ENCODE measurements at places on chromosomes 2 and 18.
A peak's percentile ranks its signal among the peaks of the same experiment; 100 is the strongest.

DNA sequence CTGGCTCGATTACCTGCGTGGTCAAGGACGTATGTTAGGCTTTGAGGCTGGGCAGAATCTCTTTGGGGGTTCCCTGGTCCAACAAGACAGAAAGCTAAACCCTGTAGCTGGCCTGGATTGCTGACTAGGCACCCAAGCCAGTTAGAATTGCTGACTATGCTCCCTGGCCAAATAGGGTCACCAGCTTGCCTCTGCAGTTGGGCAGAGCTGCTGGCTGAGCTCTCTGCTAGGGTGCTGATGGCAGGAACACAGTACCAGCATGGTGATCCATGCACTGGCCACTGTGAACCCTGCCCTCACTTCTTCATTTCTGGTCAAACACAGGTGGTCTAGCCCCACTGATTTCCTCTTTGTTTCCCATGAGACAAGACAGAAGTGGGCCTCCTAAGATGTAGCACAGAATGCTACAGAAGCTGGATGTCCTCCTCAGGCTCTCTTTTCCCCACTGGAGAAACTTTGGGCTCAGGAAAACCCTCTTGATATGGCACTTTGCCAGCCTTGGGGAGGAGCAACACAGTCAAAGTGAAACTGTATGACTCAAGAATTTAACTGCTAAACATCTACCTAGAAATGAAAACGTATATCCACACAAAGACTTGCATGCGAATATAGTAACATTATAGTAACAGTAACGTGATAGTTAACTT lies 20.8 kb downstream of the SP140L start:
- no peak for DNase-seq

- DNase-seq: no peak
Observed at GRCh38 chr2:239220981-239221396, 179.8 kb downstream of the HDAC4 start.

DNA sequence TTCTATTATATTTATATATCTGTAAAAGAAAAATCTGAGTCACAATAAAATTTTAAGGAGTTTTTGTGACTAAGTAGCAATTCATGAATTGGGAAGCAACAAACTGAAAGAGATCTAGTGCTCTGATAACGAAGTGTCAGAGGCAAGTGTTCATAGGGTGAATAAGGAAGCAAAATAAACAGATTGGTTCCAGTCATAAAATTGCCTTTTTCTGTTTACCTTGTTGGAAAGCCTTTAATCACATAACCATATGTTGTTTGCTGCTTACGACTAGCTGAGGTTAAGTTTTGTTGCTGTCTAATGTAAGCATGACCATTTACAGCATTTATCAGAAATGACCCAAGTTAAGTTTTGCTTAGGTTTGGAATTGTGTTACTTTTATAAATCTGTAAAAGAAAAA lies 358.9 kb downstream of the ARL6IP6 start:
- DNase-seq: no peak

- peak; percentile 3 for DNase-seq
Observed at GRCh38 chr2:143026411-143027054, 102.7 kb upstream of the ARHGAP15 start.

- DNase-seq: peak; percentile 54
Observed at GRCh38 chr18:27057519-27058234, 127.4 kb downstream of the CHST9 start.

- DNase-seq: no peak
Observed at GRCh38 chr2:151972241-151973012, 126.4 kb downstream of the CACNB4 start.

DNA sequence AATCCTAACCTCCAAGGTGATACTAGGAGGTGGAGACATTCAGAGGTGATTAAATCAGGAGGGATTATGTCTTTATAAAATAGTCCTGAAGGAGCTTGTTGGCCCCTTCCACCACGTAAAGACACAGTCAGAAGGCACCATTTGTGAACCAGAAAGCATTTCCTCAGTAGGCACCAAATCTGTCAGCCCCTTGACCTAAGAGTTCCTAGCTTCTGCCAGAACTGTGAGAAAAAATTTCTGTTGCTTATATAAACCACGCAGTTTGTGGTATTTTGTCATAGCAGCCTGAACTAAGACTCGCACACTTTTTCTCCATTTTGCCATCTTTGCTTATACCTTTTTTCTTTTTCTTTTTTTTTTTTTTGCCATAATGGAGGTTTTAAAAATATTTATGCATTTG lies 18.6 kb upstream of the NARS1 start:
- DNase-seq: no peak

GRCh38 chr2:16134436-16135165 lies 194.3 kb downstream of the MYCN start:
- DNase-seq: no peak

DNA sequence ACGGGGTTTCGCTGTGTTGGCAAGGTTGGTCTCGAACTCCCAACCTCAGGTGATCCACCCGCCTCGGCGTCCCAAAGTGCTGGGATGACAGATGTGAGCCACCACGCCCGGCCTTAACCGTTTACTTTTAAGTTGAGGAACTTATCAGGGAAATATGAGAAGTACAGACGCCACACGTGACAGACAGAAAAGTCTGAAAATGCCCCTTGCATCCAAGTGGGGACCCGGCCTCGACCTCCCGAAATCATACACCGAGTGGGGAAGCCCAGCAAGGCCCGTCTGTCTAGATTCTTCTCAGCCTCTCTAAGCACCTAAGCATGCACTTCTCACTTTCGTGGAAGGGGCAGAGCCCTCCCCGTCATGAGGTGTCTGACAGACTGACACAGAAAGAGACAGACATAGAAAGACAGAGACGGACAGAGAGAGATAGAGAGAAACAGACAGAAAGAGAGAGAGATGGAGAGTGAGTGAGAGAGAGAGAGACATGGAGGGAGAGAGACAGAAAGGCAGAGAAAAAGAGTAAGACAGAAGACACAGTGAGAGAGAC lies 107.3 kb upstream of the ANKRD30BL start:
- no peak for DNase-seq

- DNase-seq: no peak
Observed at GRCh38 chr2:38572167-38572566, 30.6 kb downstream of the HNRNPLL start.

GRCh38 chr18:1057367-1057766 lies 152.7 kb downstream of the ADCYAP1 start:
- no peak for DNase-seq

- no peak for DNase-seq
Observed at GRCh38 chr2:48849770-48850169, 94.2 kb upstream of the LHCGR start.

DNA sequence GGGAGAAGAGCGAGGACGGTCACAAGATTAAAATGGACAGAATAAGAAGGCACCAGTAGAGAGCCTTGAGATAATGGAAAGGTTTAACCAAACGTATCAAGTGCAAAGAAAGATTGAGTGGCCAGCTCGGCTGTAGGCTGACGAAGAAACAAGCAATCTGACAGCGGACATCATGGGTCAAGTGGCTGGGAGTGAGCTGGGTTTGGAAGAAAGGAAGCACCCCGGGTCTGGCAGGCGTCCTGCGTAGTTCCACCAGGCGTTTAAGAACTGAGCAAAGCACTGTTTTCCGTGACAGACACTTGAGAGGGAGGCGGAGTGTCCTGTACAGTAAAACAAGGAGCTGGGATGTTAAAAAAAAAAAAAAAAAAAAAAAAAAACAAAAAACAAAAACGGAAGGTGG lies 27.1 kb downstream of the DAPL1 start:
- DNase-seq: no peak

- no peak for DNase-seq
Observed at GRCh38 chr2:239158641-239159475, 242.0 kb downstream of the HDAC4 start.

- DNase-seq: no peak
Observed at GRCh38 chr2:106724301-106724794, 161.6 kb downstream of the ST6GAL2 start.

GRCh38 chr2:184339966-184340365 lies 258.4 kb upstream of the ZNF804A start:
- no peak for DNase-seq

GRCh38 chr2:240233885-240234502 lies 93.5 kb upstream of the OTOS start:
- no peak for DNase-seq

- DNase-seq: no peak
Observed at GRCh38 chr2:104213758-104214157, 640.2 kb upstream of the POU3F3 start.

- no peak for DNase-seq
Observed at GRCh38 chr2:197251576-197251975, 59.0 kb downstream of the ANKRD44 start.

DNA sequence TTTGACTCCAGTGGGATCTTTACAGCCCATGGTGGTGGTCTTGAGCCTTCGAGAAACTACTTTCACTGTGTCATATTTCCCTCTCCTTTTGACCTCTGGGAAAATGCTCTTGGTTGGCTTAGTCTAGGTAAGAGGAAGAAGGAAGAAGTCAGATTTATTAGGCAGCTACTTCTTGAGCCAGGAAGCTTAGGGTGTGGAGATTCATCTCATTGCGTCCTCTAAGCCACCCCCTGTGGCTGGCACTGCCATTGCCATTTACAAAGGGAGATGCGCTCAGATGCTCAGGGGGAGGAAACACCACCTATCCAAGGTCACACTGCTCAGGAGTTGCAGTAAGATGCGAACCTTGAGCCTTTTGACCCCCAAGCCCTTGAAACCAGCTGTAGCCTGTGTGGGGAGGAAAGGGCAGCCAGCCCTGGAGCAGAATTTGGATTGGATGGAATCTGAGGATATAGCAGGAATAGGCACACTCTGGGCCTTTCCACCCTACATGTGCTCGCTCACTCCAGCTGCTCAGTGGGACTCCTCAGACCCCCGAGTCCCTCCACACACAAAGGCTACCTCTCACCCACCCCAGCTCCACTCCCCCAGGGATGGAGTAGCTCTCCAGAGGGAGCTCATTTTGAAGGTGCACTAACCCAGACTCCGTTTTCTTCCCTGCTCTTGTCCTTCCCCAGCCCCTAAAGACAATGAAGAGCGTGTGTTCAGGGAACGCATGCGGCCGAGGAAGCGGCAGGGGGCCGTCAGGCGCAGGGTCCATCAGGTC lies 321.3 kb upstream of the EPAS1 start:
- no peak for DNase-seq

DNA sequence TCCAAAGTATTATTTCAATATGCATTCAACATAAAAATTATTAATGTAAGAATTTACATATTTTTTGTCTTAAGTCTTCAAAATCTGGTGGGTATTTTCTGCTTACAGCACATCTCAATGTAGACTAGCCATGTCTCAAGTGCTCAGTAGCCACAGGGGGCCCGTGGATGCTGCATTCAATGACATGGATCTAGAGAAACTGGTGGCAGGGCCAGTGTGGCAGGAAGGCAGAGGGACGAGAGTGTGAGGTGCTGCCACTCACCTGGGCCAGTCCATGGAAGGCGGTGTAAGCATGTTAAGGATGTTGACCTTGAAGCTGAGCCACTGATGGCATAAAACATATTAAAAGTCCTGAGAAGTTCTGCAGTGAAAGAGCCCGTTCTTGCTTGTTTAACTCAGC lies 6.2 kb upstream of the LIPG start:
- no peak for DNase-seq

GRCh38 chr2:157269922-157270321 lies 12.4 kb downstream of the GALNT5 start:
- DNase-seq: no peak

GRCh38 chr2:111031546-111032478 lies 88.9 kb upstream of the BCL2L11 start:
- no peak for DNase-seq

GRCh38 chr2:234032279-234032856 lies 18.1 kb upstream of the SPP2 start:
- DNase-seq: no peak

- no peak for DNase-seq
Observed at GRCh38 chr18:77209587-77209986, 40.1 kb upstream of the GALR1 start.

GRCh38 chr2:95353055-95353575 lies 49.4 kb upstream of the FAHD2A start:
- DNase-seq: no peak

DNA sequence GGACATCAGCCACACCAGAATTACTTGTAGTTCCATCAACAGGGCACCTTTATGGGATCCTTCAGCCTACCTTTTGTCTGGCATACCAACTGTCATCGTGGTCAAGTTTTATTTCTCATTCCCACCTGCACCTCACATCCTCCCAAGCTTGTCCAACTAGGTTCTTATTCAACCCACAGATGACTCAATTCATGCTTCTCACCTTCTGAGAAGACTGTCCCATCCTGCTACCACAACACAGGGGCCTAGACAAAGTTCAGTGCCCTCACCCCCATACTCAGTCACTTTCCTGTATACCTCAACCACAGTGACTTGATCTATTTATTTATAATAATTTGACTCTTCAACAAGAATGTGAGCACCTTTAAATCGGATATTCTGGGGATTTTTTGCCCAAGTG lies 114.4 kb upstream of the ACVR1C start:
- no peak for DNase-seq

GRCh38 chr2:232839411-232840079 lies 30.5 kb upstream of the SNORC start:
- peak; percentile 20 for DNase-seq

- DNase-seq: no peak
Observed at GRCh38 chr2:57758686-57759085, 287.9 kb upstream of the VRK2 start.

- no peak for DNase-seq
Observed at GRCh38 chr2:204665771-204666170, 120.5 kb downstream of the PARD3B start.

- DNase-seq: no peak
Observed at GRCh38 chr2:11813951-11814350, 67.5 kb downstream of the LPIN1 start.

- no peak for DNase-seq
Observed at GRCh38 chr2:141109633-141110032, 1021.2 kb downstream of the LRP1B start.

DNA sequence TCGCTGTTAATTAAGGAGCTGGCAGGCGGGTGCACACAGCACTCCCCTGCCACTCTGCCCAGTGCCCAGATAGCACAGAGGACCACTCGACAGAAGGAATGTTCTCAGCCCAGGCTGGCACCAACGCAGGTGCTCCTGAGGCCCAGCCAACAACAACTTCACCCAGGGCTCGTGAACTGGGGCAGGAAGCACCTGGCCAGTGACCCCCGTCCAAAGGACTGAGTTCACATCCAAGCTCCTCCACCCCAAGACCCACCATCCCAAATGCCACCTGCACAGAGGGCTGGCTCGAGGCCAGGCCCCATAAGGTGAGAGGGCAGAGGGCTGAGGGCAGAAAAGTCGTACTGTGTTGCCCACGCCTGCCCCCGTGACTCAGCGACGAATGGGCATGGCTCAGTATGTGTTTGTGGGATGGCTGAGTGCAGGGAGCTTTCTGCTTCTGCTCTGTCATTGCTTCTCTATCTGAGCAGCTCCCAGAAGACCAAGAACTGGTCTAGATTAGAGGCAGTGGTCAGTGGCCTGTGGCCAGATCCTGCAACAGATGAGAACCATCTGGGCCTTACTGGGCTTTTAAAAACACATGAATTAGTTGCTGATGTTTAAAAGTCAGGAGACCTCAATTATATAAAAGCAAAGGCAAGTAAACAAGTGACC lies 68.4 kb downstream of the POLR1A start:
- no peak for DNase-seq

DNA sequence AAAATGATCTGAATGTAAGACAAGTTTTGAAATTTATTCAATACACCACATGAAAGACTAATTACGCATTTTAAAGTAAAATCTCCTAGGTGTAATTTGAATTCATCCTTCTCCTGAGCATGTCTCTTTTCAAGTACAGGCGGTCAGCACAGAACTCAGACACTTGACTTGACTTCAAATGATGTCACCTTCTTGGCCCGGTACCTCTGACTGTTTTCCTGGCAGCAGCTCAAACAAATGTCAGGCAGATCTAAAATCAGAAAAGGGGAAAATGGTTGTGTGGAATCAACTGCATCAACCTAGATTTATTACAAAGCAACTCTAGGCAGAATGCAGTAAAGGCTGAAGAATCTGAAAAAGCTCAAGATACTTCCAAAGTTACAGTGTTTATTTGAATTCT lies 11.4 kb upstream of the PROKR1 start:
- DNase-seq: no peak

All from midbrain (tissue), 1 donor.